ENCODE measurements at places on chromosomes 4 and X.

GRCh38 chr4:186829740-186830449 lies 106.2 kb upstream of the FAT1 start:
- DNase-seq = no peak

- no peak for DNase-seq
These were observed 78.2 kb downstream of the REELD1 start for GRCh38 chr4:146292508-146292907.

DNA sequence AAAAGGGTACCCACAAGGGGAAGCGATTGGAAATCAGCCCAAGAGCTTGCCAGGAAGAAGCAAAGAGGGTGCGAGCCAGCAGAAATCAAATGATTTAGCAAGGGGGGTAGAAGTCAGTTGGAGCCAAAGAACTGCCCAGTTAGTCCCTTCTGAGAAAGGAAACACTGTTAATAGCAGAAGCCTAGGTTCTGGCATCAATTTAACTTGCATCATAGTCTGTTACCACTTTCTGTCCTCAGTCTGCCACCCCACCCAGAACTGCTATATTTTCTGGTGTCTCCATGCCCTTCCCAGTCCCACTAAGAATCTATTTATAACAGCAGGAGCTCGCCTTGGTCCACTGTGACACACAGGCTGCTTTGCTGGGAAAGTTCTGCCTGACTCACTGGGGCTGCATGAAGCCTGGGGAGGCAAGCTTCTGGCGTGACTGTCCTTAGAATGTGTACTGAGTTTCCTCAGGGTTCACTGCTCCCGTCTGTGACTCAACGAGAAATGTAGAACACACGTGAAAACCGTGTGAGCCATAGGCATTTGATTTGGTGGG lies 157.8 kb upstream of the TTC29 start:
- no peak for DNase-seq

DNA sequence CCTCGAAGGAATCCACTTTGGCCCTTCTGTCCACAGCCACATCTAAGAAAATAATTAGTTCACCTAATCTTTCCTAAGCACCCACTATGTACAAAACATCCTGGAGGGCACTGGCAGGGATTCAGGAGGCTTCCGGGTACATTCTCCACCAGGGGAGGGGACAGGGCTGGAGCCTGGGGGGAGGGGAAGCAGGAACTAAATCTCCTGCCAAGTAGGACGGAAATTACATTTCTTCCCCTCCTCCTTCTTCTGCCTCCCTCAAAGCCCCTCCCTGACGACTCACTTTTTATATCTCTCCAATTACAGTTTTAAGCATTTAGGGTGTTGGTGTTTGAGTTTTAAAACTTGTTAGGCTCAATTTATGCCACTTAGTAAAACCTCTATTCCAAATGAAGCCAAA lies 203.1 kb downstream of the BCOR start:
- no peak for DNase-seq

DNA sequence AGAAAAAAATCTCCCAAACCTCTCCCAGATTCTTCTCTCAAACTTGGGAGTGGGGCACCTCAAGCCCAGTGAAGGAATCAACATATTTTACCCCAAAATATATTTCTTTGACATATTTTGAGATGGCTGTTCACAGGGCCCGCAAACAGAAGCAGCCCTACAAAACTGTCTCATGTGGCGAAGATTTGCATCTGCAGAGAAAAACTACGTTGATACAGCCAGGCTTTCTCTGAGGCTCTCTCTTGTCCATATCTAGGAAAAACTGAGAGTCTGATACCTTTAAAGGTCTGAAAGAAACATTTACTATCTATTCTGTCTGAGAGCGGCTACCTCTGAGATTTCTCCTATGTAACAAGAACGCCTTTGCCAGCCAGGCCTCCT lies 23.3 kb upstream of the TMSB4X start:
- no peak for DNase-seq

- no peak for DNase-seq
These were observed 84.0 kb upstream of the BMP2K start for GRCh38 chr4:78691971-78692821.

GRCh38 chrX:40207626-40208025 lies 109.9 kb upstream of the BCOR start:
- DNase-seq = no peak

DNA sequence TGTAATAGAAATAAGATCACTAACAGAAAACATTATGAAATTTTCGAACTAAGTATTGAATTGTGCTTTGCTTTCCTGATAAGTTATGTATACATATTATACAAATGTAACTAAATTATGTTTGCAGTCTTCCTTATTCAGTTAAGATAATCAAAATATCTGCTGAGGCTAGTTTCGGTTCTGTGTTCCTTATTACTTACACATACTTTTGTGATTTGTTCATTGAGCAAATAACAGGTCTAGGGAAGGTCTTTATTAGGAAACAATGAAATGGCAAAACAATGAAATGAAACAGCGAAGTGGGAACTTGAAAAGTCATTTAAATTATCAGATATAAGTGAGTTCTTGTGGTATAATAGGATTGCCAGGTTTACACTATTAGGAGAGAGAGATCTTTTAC lies 352.4 kb downstream of the GRIA2 start:
- no peak for DNase-seq

DNA sequence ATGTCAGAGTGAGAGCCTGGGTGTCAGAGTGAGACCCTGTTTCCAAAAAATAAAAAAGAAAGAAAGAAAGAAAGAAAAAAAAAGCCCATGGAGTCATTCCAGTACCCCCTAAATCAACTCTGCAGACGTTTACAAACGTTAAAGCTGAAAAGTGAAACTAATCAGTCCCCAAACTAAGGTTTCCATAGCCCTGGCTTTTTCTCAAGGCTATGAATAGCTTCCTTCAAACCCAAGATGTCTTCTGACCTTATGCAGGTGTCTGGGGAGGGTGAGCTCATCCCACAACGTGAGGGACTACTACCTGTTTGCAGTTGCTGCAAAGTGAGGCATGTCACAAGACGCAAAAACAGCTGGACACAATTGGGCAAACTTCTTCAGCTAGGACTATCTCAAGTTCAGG lies 144.0 kb downstream of the SH3KBP1 start:
- no peak for DNase-seq

- DNase-seq = no peak
These were observed 59.6 kb upstream of the BMPR1B start for GRCh38 chr4:94698187-94698586.

DNA sequence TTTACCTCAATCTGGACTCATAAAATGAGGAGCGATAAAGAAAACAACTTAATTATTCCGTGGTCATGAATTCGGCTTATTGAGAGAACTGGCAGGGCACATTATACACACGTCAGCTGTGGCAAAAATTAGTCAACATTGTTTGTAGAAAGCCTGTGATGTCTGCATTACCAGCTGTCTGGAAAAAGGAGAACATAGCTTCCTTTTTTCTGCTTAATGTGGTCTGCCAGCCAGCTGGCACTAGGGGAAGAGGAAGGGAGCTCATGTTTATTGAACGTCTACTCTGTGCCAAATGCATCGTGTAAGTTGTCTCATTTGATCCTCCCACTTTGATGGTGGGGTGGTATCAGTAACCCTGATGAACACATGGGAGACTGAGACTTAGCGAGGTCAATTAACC lies 367.6 kb downstream of the ARHGAP24 start:
- peak; percentile 80 for DNase-seq

DNA sequence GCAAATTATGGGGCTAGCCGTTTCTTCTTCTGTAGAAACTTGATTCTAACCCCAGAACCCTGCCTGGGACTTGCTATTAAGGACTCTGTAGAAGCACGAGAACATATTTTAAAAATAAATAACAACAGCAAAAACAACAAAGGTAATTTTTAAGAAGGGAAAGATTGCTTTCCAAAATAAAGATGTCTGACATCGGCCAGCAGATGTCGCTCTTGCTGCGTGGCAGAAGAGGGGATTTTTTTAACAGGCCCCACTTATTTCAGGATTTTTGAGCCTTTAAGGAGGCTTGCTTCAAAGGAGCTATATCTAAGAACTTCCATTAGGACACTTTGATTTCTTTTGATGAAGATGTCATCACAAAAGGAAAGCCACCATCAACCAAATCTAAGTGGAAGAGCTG lies 62.8 kb upstream of the EGFL6 start:
- DNase-seq = no peak

DNA sequence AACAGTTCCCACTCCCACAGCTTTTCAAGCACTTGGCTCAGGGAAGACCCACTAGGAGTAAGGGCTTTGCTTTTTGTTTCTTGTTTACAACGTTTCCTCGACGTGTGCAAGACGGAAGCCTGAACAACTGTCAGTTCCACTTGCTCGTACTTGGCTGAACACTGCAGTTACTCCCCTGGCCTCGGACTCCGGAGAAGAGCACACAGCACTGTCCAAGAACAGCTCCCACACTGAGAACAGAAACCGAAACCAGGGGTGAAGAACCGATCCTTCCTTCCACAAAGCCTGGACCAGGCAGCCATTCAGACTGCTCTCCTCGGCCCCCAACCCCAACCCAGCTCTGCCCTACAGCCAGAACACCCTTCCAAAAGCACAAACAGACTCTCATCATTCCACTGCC lies 25.5 kb downstream of the IRF2 start:
- DNase-seq = no peak

DNA sequence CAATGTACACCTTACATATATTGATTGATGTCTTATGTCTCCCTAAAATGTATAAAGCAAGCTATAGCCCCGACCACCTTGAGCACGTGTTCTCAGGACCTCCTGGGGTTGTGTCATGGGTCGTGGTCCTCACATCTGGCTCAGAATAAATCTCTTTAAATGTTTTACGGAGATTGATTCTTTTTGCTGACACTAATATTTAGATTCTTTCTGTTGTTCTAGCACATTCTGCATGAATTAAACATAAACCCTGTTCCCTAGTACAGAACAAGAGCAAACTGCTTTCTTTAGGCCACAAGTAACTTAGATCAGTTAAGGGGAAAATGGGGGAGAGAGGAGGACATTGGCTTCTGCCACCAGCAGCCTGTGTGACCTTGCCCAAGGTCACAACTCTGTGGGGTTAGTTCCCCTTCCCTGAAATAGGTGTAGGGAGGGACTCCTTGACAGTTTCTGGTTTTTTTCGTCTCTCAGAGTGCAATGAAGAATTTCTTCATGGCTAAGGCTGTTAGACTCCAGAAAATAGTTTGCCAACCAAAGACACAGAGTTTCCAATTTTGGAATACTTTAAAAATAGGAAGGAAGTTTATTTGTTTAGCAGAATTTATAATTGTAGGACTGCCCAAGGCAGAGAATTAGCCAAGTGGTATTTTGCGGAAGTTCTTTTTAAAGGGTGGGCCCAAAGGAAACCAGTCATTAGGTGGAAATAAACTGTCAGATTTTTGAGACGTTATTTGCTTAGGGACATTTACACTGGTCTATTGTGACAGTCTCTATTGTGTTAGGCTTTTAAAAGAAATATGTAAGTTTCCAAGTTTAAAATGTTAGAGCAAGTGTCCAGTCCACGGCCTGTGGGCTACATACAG lies 29.4 kb downstream of the PTTG2 start:
- no peak for DNase-seq

DNA sequence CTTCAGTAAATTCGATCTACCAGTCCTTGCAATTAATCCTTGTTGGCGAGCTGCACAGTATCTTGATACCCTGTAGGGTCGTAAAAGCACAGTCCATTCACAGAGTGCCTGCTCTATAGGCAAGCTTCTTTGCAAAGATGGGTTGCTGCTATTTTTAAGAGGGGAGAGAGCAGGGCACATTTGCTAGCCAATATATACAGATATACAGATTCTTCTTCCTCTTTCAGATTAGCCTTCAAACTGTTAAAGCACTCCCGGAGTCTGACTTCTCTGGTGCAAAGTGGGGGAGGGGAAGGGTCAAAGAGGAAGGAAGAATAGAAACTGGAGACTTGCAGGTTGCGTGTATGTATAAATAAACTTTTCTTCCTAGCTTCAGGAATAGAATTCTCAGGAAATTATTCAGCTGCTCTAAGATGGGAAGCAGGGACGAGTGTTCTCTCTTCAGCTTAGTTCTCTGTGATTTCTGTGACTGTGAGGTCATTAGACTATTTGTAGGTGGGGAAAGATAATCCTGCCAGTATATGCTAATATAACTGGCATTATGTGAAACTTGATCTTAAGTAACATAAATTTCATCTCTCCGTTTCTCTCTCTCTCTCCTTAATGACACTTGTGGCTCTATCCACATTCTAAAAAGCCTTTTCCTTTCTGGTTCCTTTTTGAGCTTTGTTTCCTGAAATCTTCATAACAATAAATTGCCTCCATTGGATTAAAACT lies at the start of gene CYSLTR1:
TSS of gene CYSLTR1 (minus strand) at position 242 of the 717 bp plus-strand sequence. CDS start 53,865 bp downstream, outside the sequence.
- DNase-seq = no peak

DNA sequence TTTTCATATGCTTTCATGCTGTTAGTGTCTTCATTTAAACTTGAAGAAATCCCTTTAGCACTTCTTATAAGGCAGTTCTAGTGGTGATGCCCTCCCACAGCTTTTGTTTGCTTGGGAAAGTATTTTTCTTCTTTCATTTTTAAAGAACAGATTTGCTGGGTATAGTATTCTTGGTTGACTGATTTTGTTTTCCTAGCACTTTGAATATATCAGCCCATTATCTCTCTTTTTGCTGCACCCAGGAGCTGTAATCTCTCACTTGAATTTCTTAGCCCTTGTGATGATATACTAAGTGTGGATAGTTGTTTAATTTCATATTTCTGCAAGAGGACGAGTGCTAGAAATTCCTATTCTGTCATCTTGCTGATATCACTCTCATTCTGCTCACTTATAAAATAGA lies 283.7 kb downstream of the GPAT3 start:
- DNase-seq = no peak

DNA sequence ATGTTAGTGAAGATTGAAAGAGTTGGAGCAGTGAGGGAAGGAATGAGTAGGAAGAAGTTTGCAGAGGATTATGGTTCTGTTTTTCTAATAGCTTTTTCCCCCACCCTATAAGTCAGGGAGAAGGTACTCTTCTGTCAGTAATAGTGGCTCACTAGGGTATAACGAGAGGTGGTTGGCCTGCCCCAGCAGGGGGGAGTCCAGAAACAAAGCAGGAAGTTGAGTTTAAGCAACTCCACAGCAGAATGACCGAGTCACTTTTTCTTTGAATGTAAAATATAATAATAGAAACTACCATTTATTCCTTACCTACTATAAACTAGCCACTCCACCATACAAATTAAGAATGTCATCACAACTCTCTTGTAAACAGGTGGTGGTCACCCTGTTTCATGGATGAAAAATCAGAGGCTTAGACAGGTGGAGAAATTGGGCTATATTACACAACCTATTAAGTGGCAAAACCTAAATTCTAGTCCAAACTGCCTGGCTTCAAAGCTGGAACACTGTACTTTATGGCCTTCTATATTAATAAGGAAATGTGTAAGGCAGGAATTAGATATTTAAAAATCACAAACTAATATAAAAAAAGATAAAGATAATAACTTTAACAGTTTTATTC lies 21.9 kb downstream of the AP1AR start:
- no peak for DNase-seq

- DNase-seq = no peak
These were observed 199.8 kb upstream of the WDFY3 start for GRCh38 chr4:85166318-85166717.
